HFFc6 (cell line): ENCODE measurements at places on chromosomes 3 and 15. TPM values are rescaled to one million over a fixed set of nuclear protein-coding genes. Genes with fewer than 3 reads are reported as not detected.

DNA sequence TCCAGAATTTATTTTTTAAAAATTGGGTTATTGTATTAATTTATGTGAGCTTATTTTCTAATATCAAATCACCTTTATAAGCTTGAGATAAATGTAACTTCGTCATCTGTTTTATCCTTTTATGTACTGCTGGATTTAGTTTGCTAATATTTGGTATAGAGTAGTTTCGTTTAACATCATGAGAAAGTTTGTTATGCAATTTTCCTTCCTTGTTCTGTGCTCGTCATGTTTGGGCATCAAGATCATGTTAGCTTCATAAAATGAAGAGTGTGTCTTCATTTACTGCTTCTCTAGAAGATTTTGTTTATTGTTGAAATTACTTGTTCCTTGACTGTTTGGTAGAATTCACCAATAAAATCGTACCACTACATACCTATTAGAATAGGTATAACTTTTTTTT lies 262.1 kb upstream of the SATB1 start:
- no peaks in the 10 kb centered on the region for H3K4me1 ChIP-seq
- no peak overlapping the region for H3K4me3 ChIP-seq
- no peak for DNase-seq
- H3K36me3 ChIP-seq: no peaks in the 10 kb centered on the region
- H3K27ac ChIP-seq: no peak overlapping the region
- no peaks in the 10 kb centered on the region for H3K27me3 ChIP-seq

DNA sequence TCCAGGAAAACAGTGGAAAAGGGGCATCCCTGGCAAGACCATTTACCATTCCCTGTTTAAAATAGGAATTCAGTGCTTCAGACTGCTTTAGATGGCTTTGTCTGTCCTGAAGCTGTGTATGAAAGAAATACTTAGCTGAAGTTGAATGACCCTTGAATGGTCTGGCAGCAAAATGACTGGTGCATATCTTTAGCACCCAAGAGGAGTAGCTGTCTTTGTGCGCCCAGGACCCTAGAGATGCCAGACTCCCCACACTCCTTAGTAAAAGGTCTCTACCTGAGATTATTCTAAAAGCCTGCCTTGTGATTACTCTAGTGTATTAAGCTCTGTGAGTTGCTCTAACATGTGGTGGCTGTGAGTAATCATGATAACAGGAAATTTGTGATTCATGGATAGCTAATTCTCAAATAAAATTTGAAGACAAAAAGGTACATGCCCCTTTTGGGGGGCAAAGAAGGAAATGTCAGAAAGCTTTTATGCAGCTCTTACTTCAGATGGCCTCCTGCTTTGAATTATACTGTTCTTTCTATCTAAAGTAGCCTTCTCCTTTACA lies 3.2 kb downstream of the MAPKBP1 start:
- H3K36me3 ChIP-seq: 0 out of 2 replicates have a peak, but pooled peaks cover 5% of the 10 kb centered on the region
- peak; percentile 51 for DNase-seq
- H3K4me3 ChIP-seq: peak overlapping the region; percentile 95
- peak overlapping the region; percentile 89 for H3K27ac ChIP-seq

GRCh38 chr3:23778446-23778845 lies 27.3 kb upstream of the UBE2E1 start:
- H3K4me1 ChIP-seq: peaks cover 9% of the 10 kb centered on the region; the same call in 1 of the 2 replicates
- no peaks in the 10 kb centered on the region; the same call in 1 of the 2 replicates for H3K36me3 ChIP-seq
- no peak for DNase-seq
- H3K27me3 ChIP-seq: peaks cover 14% of the 10 kb centered on the region; the same call in 1 of the 2 replicates
- H3K27ac ChIP-seq: no peak overlapping the region

DNA sequence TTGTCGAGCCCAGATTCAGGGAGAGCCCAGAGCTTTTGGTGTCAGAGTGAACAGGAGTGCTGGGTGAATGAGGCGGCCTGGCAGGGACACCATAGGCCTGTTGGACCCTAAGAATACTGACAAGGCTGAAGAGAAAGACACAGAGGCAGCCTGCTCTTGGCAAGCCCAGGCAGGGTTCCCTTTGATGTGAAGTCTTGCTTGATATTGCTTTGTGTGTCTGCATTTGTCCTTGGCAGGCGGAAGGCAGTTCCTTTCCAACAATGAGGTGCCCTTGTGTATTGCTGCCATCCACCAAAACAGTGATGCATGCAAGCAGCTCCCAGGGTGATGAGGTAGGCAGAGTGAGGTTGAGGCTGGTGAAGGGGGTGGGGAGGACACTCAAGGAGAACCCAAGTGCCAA lies 152.7 kb upstream of the TSC22D2 start:
- H3K4me1 ChIP-seq: peaks cover 24% of the 10 kb centered on the region
- no peaks in the 10 kb centered on the region for H3K36me3 ChIP-seq
- peaks cover 6% of the 10 kb centered on the region for H3K27me3 ChIP-seq
- no peak overlapping the region for H3K27ac ChIP-seq
- DNase-seq: no peak
- no peak overlapping the region for H3K4me3 ChIP-seq

DNA sequence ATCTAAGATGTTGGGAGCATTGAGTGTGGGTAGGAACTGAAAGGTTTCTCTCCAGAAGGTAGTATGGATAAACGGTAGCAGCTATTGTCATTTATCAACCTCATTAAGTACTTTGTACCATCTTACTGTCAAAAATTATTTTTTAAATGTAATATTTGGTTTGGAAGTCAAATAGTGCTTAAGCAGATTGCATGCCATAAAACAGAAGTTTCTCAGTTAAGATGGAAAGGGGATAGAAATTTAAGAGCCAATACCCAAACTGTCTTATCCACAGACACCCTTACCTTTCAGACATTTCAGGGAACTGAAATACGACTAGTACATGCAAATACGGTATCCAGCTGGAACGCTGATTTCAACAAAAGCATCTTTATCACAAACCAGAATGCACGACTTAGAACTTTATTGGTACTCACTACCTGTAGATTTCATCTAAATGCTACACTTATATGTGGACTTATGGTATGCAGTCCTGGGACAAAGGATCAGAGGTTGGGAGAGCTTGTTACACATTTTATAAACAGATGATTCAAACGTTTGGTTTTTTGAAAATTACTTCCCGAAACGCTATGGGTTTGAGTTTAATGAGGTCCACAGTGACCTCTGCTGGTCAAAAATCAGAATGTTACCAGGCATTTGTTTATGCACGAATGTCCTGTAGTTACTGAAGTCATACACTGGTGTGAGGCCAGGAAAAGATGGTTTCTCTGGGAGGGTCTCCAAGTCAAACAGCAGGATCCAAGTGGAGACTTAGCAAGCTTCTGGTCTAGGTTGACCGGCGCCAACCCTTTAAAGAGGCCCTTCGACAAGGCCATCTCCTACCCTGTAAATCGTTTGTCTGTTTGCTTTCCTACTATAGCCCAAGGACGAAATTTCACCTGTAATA lies 45.7 kb upstream of the DUT start:
- peaks cover 9% of the 10 kb centered on the region; the same call in 1 of the 2 replicates for H3K27me3 ChIP-seq
- H3K36me3 ChIP-seq: no peaks in the 10 kb centered on the region
- peaks cover 15% of the 10 kb centered on the region for H3K4me1 ChIP-seq
- H3K27ac ChIP-seq: no peak overlapping the region; the same call in 1 of the 2 replicates
- H3K4me3 ChIP-seq: peak overlapping the region; percentile 70

- H3K4me3 ChIP-seq: peak overlapping the region; percentile 81
- H3K4me1 ChIP-seq: peaks cover 29% of the 10 kb centered on the region
- peaks cover 7% of the 10 kb centered on the region; the same call in 1 of the 2 replicates for H3K27me3 ChIP-seq
- no peaks in the 10 kb centered on the region for H3K36me3 ChIP-seq
Measured at GRCh38 chr3:63762934-63763550, 56.1 kb upstream of the C3orf49 start.

DNA sequence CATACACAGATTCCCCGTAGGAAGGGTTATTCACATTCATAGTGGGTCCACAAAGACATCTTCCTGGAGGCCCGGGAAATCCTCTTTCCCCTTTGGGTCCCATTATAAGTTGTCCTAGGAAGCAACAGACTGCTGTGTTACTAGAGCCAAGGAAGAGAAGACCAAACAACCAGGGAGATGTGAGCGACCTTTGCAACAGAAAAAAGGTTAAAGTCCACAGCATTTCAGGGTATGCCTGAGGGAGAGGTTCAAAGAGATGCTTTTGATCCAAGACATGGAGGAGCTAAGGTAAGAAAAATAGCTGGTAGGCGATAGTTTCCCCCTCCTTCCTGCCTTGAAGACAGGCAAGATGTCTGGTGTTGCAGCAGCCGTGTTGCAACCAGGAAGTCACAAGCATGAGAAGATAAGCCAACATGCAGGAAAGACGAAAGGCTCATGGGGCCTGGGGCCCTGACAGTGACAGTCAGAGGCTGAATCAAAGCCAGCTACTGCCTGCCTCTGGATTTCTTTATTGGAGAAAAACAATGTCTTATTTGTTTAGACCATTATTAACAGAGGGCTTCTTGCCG lies 30.9 kb downstream of the EAF1 start:
- H3K4me3 ChIP-seq: no peak overlapping the region
- H3K36me3 ChIP-seq: no peaks in the 10 kb centered on the region
- H3K27me3 ChIP-seq: peaks cover 13% of the 10 kb centered on the region
- no peaks in the 10 kb centered on the region for H3K4me1 ChIP-seq

DNA sequence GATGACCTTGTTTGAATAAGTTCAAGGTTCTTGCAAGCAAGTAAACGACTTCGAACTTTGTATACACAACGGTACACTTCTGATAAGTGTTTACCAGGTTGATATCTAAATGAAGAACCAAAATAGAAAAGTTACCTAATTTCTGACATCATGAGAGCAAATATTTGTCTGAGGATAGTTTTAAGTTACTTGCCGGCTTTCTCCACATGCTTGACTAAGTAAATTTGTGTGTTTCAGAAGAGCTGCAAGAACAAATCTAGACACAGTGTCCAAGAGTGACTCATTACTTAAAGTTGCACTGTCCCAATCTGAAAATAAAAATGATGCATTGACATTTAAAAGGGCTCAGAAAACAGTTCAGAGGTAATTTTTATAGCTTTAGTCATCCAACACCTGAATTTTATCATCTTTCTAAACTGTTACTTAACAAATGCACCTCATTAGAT lies 115.1 kb downstream of the HERC1 start:
- H3K4me1 ChIP-seq: peaks cover 50% of the 10 kb centered on the region
- H3K27me3 ChIP-seq: peaks cover 3% of the 10 kb centered on the region; the same call in 1 of the 2 replicates
- DNase-seq: peak; percentile 62
- no peak overlapping the region for H3K4me3 ChIP-seq
- peaks cover 8% of the 10 kb centered on the region; the same call in 1 of the 2 replicates for H3K36me3 ChIP-seq

DNA sequence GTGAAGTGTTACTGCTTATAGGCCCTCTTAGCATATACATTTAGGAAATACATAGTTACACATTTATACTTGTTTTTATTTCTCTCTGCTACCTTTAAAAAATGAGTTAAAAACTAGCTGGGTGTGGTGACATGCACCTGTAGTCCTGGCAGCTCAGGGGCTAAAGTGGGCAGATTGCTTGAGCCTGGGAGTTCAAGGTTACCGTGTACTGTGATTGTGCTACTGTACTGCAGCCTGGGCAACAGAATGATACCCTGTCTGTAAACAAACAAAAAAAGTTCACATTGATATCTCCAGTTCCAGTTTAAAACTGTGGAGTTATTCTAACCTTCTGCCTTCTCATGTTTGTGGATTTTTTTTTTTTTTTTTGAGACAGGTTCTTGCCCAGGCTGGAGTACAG lies 12.1 kb downstream of the PDCD6IP start:
- H3K4me1 ChIP-seq: peaks cover 52% of the 10 kb centered on the region
- no peak overlapping the region for H3K4me3 ChIP-seq
- peak overlapping the region; percentile 20; the same call in 1 of the 2 replicates for H3K27ac ChIP-seq
- no peak for DNase-seq
- no peaks in the 10 kb centered on the region; the same call in none of the 2 replicates for H3K27me3 ChIP-seq
- H3K36me3 ChIP-seq: peaks cover 23% of the 10 kb centered on the region

- peaks cover 5% of the 10 kb centered on the region; the same call in 1 of the 2 replicates for H3K4me1 ChIP-seq
- no peak overlapping the region for H3K4me3 ChIP-seq
- H3K36me3 ChIP-seq: no peaks in the 10 kb centered on the region
- peaks cover 2% of the 10 kb centered on the region for H3K27me3 ChIP-seq
Measured at GRCh38 chr3:112897791-112898190, 51.1 kb upstream of the CD200R1L start.

- H3K4me3 ChIP-seq: no peak overlapping the region
- no peak for DNase-seq
- H3K4me1 ChIP-seq: peaks cover 7% of the 10 kb centered on the region
Measured at GRCh38 chr15:42710662-42711061, 26.3 kb downstream of the CDAN1 start.

DNA sequence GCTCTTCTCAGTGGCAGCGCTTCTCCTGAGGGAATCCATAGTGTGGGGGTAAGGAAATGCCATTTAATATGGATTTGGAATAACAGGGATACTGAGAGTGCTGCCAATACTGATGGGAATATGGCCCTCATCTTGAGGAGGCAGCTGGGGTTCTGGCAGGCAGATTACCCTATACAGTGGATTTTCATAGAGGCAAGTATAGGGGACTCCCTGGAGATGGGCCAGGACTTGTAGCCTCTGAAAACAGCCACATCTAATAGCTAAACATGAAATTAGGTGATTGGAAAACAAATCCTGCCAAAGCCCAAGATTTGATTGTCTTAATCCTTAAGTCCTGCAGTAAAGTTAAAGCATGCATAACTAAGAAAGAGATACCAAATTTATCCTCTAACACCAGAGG lies 30.9 kb downstream of the DPH3 start:
- H3K36me3 ChIP-seq: no peaks in the 10 kb centered on the region
- DNase-seq: no peak
- H3K4me1 ChIP-seq: peaks cover 8% of the 10 kb centered on the region
- H3K4me3 ChIP-seq: no peak overlapping the region
- no peak overlapping the region for H3K27ac ChIP-seq

- H3K36me3 ChIP-seq: no peaks in the 10 kb centered on the region
- DNase-seq: no peak
- H3K27me3 ChIP-seq: no peaks in the 10 kb centered on the region
- no peaks in the 10 kb centered on the region for H3K4me1 ChIP-seq
- no peak overlapping the region for H3K4me3 ChIP-seq
Measured at GRCh38 chr3:5456199-5456598, 268.7 kb downstream of the EDEM1 start.

DNA sequence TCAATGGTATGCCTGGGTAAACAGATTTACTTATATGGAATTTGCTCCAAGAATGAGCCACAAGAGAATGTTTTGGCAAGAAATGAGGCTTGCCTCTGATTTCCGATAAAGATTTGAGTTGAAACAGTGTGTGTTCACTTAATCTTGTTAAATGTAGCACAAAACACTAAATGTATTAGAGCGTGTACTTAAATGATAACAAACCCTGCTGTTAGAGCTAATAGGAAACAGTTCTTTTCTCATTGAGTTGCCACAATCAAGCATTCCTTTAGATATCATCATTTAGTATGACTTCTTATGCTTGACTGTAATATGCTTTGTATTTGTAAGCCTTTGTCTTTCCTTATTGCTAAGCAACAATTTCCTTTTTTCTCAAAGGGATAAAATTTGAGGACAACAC lies 353.6 kb upstream of the ZNF717 start:
- no peaks in the 10 kb centered on the region for H3K36me3 ChIP-seq
- H3K4me1 ChIP-seq: peaks cover 5% of the 10 kb centered on the region; the same call in 1 of the 2 replicates
- H3K27me3 ChIP-seq: no peaks in the 10 kb centered on the region
- no peak overlapping the region for H3K4me3 ChIP-seq
- no peak overlapping the region for H3K27ac ChIP-seq

DNA sequence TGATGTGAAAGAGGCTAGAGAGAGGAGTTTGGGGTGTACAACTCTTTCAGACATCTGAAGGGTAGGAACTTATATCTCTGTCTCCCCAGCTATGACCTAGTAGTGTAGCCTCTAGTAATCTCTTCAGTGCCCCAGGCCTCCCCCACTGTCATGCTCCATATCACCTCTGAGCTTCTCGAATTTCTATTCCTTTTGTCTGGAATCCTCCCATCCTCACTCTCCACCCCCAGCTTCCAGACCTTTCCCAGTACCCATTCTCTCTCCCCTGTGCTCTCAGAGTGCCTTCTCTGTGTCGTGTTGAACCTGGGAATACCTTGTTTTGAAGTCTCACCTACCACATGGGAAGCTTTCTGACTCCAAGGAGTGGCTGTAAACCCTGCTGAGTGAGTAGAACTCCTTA lies 3.6 kb upstream of the RBPMS2 start:
- H3K27me3 ChIP-seq: peaks cover 42% of the 10 kb centered on the region
- H3K4me3 ChIP-seq: no peak overlapping the region
- H3K36me3 ChIP-seq: no peaks in the 10 kb centered on the region
- H3K27ac ChIP-seq: no peak overlapping the region

RAB27A gene
- 7.0 to 13.4 TPM (median 9.4 TPM) in 3 replicates for total RNA-seq

APOD gene
- total RNA-seq: 0.14 to 0.43 TPM (median 0.26 TPM) in 3 replicates

NUSAP1 gene
- total RNA-seq: 27.6 to 72.0 TPM (median 60.4 TPM) in 3 replicates

TFRC gene
- 134 and 151 TPM in 2 replicates for total RNA-seq

MESP1 gene
- 0.57 TPM in 1 of 2 replicates, not detected in the other for total RNA-seq
